ENCODE measurements at places on chromosomes 2 and 18.

DNA sequence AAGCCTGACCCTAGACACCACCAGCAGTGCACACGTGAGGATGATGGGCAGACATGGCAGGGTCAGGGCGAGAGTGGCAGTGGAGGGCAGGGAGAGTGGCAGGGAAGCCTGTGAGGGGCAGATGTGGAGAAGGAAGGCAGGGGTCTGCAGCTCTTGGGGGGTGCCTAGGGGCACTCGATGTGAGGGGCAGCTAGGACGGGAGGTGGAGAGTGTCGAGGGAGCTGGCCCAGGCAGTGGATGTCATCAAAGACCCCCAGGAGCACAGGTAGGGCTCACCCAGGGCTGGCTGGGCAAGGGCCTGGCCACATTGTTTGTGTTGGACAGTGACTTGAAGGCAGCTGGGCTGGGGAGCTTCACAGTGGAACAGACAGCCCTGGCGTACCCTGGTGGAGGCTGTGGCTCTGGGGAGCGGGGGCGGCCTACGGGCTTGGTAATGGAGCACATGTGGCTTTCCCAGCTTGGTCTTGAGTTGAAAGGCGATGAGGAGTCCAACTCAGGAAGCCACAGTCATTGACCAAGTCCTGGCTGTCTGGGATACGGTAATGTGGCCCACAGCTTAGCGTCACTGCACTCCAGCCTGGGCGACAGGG lies 87.1 kb downstream of the RTP5 start:
- no peak for DNase-seq

GRCh38 chr2:46875226-46875899 lies 40.2 kb downstream of the MCFD2 start:
- DNase-seq, result no peak

DNA sequence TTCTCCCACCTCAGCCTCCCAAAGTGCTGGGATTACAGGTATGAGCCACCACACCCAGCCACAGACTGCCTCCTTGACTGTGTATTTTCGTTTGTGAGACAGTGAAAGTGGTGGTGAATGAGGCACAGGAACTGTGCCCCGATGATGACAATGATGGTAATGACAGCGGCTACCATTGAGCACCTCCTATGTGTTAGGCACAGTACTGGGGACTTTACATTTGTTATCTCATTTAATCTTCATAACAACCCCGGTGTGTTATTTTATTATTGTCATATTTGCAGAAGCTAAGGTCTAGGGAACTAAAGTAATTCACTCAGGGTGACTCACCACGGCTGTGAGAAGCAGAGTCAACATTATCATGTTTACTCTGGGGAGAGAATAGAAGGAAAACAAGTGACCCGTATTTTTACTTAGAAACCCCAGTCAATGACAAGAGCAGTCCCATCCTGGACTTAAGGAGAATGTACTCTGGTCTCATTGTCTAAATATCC lies 77.6 kb upstream of the ALPP start:
- no peak for DNase-seq

DNA sequence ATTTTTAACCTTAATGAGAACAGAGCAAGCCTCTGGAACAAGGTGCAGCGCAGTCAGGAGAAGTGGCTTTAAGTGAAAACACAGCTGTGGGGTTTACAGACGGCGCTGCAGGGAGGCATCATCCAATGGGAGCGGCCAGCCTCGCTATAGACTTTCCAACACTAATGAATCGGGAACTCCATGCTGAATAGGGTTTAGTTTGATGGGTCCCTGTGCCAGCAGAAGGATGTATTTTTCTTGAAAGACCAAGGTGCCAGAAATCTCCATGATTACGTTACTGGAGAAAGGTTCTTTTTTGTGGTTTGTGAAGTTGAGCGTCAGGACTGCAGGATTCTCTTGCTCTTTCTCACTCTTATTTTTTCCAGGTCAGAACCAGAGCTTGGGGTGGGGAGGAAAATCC lies 87.9 kb upstream of the ALPP start:
- DNase-seq, result no peak

GRCh38 chr2:11920993-11921583 lies 174.7 kb downstream of the LPIN1 start:
- no peak for DNase-seq

DNA sequence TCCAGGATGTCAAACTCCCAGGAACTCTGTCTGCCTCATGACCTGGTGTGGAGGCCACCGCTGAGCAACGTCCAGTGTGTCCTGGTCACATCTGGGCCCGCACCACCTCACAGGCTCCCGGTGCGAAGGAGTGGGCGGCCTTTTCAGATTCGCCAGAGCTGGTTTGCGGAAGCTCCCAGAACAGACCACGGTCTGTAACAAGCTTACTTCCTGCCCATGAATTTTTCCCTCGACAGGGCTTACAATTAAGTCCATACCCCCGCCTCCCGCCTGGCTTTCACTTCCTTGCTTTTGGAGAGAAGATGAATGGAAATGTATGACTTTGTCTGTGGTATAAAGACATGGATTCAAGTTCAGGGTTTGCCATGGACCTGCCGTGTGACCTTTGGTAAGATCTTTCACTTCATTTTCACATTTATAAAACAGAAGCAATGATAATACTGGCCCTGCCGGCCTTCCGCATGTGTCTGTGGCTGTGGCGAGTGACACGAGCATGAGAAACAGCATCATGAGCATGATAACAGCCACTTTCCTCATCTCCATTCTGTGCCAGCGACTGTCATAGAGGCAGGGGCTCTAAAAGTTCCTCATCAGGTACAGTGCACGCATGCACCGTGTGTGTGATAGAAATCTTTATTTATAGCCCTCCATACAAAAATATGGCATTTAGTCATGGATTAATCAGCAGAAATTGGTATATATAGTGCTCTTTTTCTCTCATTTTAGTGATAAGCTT lies 31.0 kb upstream of the KCNF1 start:
- DNase-seq, result no peak

DNA sequence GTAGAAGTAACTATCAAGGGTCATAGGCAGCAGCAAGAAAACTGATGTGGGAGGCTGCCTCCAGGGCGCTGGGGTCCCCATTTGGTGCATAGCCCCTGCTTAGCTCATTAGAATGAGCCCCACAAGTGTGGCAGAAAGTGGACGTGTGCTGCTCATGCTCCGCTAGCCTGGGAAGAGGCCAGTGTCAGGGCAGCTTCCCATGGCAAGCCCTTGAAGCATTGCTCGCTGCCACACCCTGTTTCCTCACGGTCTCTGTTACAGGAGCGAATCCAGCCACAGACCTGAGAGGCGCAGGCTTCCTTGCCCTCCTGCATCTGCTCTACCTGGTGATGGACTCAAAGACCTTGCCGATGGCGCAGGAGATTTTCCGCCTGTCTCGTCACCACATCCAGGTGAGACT lies 22.5 kb downstream of the ELMOD3 start:
- DNase-seq, result no peak
